ENCODE measurements at places on chromosomes 4 and X.
A peak's percentile ranks its signal among the peaks of the same experiment; 100 is the strongest.

DNA sequence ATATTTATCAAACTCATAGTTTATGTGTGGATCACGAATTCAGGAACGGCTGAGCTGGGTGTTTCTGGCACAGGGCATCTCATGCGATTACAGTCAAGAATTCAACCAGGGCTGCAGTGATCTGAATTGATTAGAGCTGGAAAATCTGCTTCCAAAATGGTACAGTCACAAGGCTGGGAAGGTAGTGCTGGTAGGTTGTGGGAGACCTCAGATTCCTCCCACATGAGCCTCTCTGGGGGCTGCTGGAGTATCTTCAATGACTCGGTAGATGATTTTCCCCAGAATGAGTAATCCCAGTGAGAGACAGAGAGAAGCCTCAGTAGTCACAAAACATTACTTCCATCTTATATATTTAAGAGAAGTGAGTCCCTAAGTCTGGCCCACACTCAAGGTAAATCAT is 36.2 kb upstream of the PRDX4 start:
- DNase-seq, result no peak

DNA sequence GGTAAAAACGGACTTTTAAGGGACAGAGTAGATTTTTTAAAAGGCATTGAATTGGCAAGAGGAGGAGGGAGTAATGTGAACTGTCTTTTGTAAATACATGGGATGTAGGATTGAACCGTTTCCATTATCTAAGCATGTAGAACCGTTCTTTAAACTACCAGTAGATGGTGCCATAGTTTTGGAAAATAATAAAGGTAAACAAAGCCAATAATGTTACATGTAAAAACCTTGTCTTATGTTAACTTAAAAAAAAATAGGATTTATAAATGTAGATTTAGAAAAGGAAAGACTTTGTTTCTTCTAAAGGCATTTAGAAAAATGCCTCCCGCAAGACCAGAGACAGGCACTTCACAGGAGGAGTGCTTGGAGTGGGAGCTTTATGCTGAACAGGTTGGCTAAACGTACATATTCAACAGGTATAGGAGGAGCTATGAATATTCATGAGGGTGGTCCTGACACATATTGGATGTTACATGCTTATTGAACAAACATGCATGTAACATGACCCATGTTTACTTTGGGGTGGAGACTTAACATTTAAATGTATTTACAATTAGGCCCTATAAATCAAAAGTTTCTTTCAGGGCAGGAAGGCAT is 45.5 kb upstream of the FAM241A start:
- DNase-seq, result peak; percentile 5

DNA sequence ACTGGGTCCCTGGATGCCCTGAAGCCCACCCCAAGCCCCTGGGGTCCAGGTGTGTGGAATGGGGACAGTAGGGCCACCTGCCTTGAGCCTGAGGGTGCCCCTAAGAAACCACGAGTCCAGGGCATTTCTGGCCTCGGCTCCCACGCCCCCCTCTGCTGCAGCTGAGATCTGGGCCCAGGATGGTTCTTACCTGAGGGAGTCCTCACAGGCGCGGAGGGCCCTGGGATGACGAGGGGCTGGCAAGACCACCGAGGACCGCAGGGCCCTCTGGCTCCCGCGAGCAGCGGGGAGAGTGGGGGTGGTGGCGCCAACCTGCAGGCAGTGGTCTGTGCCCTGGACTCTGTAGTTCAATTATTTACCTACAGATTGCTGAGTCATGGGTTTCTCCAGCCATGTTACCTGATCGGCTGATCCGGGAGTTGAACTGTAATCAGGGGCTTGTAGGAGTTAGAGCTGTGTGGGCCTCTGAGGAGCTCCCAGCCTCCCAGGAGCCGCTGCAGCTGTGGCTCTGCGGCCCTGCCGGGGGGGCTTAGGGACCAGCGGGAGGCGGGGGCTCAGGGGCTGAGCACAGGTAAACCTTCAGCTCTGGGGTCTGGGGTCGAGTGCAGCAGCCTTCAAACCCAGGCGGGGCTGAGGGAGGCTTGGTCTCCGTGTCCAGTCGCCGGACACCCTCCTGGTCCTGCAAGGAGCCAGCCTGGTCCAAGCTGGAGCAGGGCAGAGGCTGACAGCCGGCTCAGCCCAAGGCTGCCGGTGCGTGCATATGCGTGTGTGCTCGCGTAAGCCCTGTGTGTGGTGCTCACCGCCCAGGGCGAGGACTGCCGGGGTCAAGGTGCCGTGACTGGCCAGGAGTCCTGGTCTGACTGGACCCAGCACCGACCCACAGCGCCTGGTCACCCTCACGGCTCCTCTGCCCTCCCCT is at the start of gene SLC26A1:
TSS of gene SLC26A1 (minus strand) at position 294 of the 919 bp plus-strand sequence. CDS start 1,701 bp downstream, outside the sequence.
- no peak for DNase-seq

GRCh38 chrX:132114607-132115006 is 13.2 kb downstream of the FRMD7 start:
- DNase-seq, result no peak

DNA sequence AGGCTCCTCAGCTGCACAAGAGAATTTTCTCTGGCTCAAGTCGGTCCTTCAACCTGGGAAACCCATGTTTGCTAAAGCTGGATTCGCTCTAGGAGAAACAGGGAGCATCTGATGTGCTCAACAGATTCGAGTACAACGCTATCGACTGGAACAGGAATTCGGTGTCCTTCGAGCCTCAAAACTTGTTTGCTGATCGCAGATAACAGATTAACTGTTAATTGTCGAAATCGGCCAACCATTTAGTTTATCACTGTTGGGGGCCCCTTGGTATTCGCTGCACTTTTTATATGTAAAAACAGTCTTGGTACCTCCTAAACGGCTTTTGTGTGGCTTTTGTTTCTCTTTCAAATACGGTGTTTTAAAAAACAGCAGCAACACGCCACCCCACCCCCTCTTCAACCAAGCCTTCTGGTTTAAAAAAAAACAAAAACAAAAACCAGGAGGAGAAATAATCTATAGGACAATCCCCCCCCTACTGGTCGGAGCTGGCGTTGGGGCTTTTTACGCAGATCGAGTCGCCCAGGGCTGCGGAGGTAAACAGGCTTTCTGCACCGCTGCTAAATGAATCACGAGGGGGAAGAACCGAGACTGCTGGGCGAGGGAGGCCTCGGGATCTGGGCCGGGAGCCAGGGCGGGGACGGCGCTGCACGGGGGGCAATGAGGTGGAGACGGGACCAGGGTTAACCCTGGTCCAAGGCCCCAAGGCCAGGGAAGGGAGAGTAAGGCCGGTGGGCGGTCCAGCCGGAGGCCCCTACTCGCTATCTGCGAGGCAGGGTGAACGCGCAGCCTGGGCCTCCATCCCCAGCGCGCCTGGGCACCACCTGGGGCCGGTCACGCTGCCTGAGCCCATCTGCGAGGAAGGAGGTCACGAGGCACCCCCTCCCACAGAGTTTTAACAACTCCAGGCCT is 71.7 kb upstream of the BCOR start:
- DNase-seq, result no peak

GRCh38 chr4:61468024-61468720 is 268.0 kb downstream of the ADGRL3 start:
- no peak for DNase-seq

DNA sequence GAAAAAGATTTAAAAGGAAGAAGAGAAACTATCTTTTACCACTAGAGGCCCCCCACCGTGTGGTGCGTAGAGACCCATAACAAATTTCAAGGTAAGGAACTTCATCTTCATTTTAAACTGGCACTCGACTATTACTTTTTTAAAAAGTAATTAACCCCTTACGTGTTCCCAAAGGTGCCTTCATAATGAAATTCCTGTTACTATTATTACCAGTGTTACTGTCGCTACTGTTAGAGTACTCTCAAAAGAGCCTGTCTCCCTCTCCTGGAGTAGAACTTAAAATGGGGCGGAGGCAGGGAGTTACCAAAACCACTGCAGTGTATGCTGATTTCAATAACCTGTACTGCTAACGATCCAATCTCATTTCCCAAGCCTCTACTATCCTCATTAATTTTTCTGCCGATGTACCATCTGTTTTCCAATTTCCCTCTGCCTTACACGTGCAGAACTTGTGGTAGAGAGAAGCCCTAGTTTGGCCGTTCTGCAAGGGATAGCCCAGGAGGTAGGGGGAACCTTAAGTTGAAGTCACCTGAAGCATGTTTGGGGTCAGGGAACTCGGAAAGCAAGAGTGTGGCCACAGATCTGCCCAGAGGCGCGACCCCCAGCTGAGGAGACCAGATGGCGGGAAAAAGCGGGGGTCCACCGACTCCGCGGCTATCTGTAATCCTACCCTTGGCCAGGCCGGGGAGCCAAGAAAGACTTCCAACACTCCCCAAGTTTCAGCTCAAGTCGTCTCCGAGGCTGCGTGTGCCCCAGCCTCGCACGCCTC is 720 bp upstream of the STK26 start:
- DNase-seq, result no peak

GRCh38 chrX:141176586-141177451 is at the start of gene LDOC1:
LDOC1 (minus strand) TSS chrX:141177129; CDS start chrX:141177021, 108 bp downstream.
- DNase-seq, result peak; percentile 66

DNA sequence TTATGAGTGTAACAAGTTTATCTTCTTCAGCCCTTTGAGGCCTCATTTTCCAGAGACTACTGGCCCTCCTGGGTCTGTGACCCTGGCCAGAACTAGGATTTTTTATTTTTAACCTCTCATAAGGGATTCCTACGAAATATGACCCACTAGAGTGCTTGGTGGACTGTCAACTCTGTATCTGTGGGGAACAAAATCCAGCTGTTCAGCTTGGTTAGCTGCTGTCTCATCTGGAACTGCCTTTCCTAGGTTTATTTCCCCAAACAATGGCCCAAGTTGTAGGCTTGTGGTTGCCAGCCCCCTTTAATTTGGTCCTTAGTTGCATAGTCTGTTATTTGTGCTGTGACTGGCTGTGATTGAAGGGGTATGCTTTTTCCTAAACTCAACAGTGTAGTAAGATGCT is 56.2 kb downstream of the NHS start:
- DNase-seq, result no peak

DNA sequence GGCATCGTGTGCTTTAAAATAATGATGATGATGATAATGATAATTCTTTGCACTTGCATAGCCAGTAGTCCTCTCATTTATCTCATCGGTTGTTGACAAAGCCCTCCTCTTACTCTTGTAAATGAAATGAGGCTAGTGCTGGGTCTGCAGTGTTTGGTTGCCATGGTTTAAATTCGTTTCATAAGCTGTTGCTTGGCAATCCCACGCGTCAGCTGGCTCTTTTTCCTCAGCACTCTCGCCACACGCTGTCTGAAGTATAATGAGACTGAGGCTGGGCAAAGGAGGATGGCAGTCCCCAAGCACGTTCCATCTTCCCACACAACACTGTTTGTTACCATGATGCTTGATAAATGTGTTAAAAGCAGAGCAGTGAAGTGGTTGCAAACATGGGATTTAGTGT is 15.5 kb downstream of the PAGE4 start:
- no peak for DNase-seq

DNA sequence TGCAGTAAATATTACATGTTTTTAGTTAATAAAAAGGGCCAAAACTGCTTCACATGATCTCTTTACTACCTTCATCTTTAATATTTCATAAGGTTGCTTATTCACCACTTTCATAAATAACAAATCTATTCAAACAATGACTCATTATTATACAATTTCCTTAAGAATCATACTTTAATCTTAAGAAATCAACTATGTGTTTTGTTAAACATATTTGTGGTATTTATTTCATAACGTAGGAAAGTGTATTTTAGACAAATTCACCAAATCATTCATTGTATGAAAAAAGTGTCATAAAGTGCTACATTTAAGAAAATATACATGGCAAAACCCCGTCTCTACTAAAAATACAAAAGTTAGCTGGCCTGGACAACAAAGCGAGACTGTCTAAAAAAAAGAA is 150.5 kb upstream of the RXFP1 start:
- DNase-seq, result no peak

GRCh38 chrX:85243761-85244449 is at the start of the genes SATL1 and ZNF711:
SATL1 (minus strand) TSS chrX:85243779; CDS start chrX:85108968, 134,811 bp downstream.
ZNF711 (plus strand) TSS chrX:85243991; CDS start chrX:85247573, 3,582 bp downstream.
- DNase-seq, result no peak

DNA sequence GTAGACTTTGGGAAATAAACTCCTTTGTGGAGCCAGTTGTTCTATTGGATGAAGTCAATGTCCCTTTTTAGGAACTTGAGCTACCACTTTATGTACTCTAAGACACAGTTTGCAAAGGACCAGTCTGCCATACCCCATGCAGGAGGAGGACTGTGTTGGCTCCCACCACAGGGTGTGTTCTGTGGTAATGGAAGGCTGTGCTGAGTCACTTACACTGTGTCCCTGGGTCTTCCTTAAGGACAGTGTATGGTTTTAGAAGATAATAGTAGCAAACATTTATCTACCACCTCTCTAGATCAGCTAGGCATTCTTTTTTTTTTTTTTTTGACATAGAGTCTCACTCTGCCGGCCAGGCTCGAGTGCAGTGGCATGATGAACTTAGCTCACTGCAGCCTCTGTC is 184.0 kb upstream of the PGRMC2 start:
- DNase-seq, result no peak

- no peak for DNase-seq
Observed at GRCh38 chr4:151099976-151100417, 569 bp downstream of the RPS3A start.

- no peak for DNase-seq
Observed at GRCh38 chrX:110311437-110312230, 6.3 kb downstream of the AMMECR1 start.

DNA sequence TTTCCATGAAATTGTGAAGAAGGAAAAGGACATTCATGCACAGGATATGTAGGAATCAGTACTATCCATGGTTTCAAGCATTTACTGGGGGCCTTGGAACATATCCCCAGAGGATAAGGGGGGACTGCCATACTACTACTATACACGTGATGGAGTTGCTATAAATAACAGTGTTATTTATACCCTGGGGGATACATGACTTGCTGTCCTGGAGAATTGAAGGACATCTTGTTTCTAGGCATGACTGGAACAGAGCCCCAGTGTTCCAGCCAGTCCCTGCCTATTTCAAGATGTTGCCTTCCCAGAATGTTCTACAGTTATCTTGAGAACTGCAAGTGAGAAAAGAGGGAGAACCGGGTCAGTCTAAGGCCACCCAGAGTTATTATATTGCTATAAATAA is 39.6 kb upstream of the ZNF81 start:
- no peak for DNase-seq

GRCh38 chr4:47519239-47519883 is 34.3 kb downstream of the ATP10D start:
- no peak for DNase-seq

DNA sequence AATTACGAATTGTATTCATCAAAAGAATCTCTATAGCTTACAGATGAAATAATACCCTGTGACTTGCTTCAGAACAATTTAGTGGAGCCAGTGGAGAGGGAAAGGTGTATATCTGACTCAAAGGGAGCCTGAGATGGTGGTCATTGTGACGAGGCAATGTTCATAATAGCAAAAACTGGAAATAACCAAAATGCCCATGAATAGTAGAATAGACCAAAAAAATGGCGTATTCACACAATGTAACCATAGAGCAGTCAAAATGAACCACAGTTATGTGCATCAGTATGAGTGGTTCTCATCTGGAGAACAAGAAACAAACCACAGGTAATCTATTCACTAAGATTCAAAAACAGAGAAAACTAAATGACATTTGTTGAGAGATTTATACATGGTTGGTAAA is 125.3 kb upstream of the CLNK start:
- DNase-seq, result no peak

All from H54 (cell line).